Upper lobe of left lung (tissue), 6 donors: ENCODE measurements at places on chromosomes 1 and 21. TPM values are rescaled to one million over a fixed set of nuclear protein-coding genes. Genes with fewer than 3 reads are reported as not detected.

Gene HPCA
- total RNA-seq = not detected

Gene WDTC1
- total RNA-seq = 53.4 TPM

Gene CD48
- total RNA-seq = 9.4 TPM

Gene ITLN1
- 2.0 TPM for total RNA-seq

Gene CD84
- total RNA-seq = 8.9 TPM

GRCh38 chr1:15526021-15526489 is 593 bp upstream of the DNAJC16 start:
- no peak for DNase-seq
- H3K27ac ChIP-seq = peak overlapping the region; percentile 97
- no peaks in the 10 kb centered on the region for H3K27me3 ChIP-seq
- H3K4me1 ChIP-seq = peaks cover 32% of the 10 kb centered on the region

GRCh38 chr1:30783256-30783915 is 25.8 kb upstream of the LAPTM5 start:
- no peaks in the 10 kb centered on the region for H3K36me3 ChIP-seq
- H3K4me1 ChIP-seq = peaks cover 12% of the 10 kb centered on the region
- H3K27ac ChIP-seq = no peak overlapping the region
- H3K27me3 ChIP-seq = no peaks in the 10 kb centered on the region
- no peak overlapping the region for H3K4me3 ChIP-seq

Gene MCOLN3
- 5.5 TPM for total RNA-seq

Gene KRTAP13-1
- not detected for total RNA-seq

- DNase-seq = no peak
- H3K36me3 ChIP-seq = no peaks in the 10 kb centered on the region
- H3K4me3 ChIP-seq = no peak overlapping the region
- no peaks in the 10 kb centered on the region for H3K4me1 ChIP-seq
- no peaks in the 10 kb centered on the region for H3K27me3 ChIP-seq
- H3K27ac ChIP-seq = no peak overlapping the region
These were observed 48.2 kb downstream of the NEK2 start for GRCh38 chr1:211627259-211627658.

Gene CRYAA
- not detected for total RNA-seq

Gene TPM3
- total RNA-seq = 149 TPM

Gene SEC16B
- total RNA-seq = 6.8 TPM

GRCh38 chr1:213154056-213154685 is 103.1 kb downstream of the RPS6KC1 start:
- DNase-seq = no peak
- H3K36me3 ChIP-seq = no peaks in the 10 kb centered on the region
- no peaks in the 10 kb centered on the region for H3K4me1 ChIP-seq

Gene AVPR1B
- total RNA-seq = not detected

- no peaks in the 10 kb centered on the region for H3K36me3 ChIP-seq
- H3K4me3 ChIP-seq = no peak overlapping the region
- H3K4me1 ChIP-seq = no peaks in the 10 kb centered on the region
- no peaks in the 10 kb centered on the region for H3K27me3 ChIP-seq
- DNase-seq = no peak
These were observed 125.8 kb downstream of the XPR1 start for GRCh38 chr1:180757657-180758056.

- H3K4me1 ChIP-seq = peaks cover 29% of the 10 kb centered on the region
- H3K36me3 ChIP-seq = no peaks in the 10 kb centered on the region
These were observed at the start of gene DENND1B for GRCh38 chr1:197775282-197776262. TSS of gene DENND1B (minus strand) at chr1:197775480. CDS start at chr1:197775155, 325 bp downstream.

DNA sequence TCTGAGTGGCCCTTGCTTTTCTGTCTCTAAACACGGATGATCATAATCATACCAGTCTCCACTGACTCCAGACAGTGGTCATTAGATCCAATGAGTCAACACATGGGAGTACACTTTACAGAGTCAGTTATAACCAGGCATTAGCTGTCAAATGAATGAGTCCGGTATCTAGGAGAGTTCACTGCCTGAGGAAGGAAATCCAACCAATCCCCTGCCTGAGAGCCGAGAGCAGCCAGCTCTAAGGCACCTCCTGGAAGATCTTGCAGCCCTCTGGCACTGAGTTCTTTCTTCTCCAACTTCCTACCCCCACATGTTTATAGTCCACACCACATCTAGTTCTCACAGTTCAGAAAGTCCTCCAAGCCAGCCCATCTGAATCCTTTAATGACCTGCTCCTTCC is 29.4 kb upstream of the RBM15 start:
- no peak overlapping the region for H3K4me3 ChIP-seq
- no peak for DNase-seq
- no peaks in the 10 kb centered on the region for H3K27me3 ChIP-seq

DNA sequence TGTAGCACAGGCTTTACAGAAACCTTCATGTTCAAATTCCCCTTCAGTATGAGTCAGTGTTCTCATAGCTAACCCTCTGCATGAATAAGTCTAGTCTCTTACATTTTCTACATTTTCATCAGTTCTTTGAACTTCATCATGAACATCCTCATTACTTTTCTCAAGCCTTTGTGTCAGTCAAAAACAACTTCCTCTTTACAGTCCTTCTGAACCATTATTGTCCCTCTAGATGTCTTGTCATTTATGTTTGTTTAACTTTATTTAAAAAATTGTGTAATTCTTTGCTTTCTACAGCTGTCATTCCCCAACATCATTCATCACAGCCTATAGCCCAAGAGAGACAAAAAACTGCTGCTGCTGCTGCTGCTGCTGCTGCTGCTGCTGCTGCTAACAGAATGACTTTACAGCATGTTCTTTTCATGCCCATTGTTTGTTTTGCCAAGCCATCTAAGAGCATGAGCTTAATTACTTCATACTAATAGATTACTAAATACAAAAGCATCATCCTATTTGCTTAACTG is 133.1 kb downstream of the LRRC40 start:
- no peaks in the 10 kb centered on the region for H3K4me1 ChIP-seq
- DNase-seq = no peak
- no peaks in the 10 kb centered on the region for H3K36me3 ChIP-seq
- H3K4me3 ChIP-seq = no peak overlapping the region
- no peak overlapping the region for H3K27ac ChIP-seq

Gene OR2T35
- not detected for total RNA-seq

GRCh38 chr1:162366149-162366548 is 10.5 kb downstream of the SPATA46 start:
- no peak overlapping the region for H3K4me3 ChIP-seq
- H3K4me1 ChIP-seq = no peaks in the 10 kb centered on the region
- H3K27ac ChIP-seq = no peak overlapping the region
- no peaks in the 10 kb centered on the region for H3K36me3 ChIP-seq
- no peaks in the 10 kb centered on the region for H3K27me3 ChIP-seq

Gene OR6K3
- not detected for total RNA-seq

DNA sequence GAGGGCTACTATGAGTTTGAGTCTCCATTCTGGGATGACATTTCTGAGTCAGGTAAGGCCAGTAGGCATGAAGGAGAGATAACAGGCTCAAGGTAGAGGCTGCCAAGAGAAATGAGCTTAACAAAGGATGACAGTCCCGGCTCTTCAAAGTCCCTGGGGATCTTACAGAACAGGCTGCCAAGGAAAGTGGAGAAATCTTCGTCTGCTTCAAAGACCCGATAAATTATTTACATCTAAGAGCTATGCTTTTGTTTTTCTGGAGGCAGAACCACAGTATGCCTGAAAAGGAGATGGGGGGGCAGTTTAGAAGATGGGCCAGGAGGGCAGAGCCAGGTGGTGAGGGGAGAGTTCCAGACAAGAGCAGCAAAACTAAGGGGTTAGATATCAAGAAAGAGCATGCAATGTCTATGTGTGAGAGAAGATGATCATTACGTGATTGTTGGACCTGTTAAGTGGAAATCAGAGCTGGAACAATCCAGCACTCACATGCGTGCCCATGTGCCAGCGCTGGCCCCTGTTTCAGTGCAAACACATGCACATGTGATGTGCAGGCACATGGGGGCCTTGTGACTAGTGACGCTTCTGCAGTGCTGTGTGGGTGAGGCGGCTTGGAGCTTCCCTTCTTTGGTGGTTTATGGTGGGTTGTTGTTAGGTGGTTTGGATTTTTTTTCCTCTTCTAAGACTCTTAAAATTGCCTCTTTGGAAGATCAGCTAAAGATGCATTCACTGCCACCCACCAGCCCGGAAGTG is 25.7 kb downstream of the CAMK1G start:
- no peaks in the 10 kb centered on the region for H3K36me3 ChIP-seq
- peak; percentile 22 for DNase-seq
- H3K27ac ChIP-seq = no peak overlapping the region

- H3K4me3 ChIP-seq = no peak overlapping the region
- H3K27ac ChIP-seq = no peak overlapping the region
- no peaks in the 10 kb centered on the region for H3K27me3 ChIP-seq
- H3K36me3 ChIP-seq = no peaks in the 10 kb centered on the region
- H3K4me1 ChIP-seq = no peaks in the 10 kb centered on the region
These were observed 20.2 kb downstream of the EXOC8 start for GRCh38 chr1:231317306-231318014.

DNA sequence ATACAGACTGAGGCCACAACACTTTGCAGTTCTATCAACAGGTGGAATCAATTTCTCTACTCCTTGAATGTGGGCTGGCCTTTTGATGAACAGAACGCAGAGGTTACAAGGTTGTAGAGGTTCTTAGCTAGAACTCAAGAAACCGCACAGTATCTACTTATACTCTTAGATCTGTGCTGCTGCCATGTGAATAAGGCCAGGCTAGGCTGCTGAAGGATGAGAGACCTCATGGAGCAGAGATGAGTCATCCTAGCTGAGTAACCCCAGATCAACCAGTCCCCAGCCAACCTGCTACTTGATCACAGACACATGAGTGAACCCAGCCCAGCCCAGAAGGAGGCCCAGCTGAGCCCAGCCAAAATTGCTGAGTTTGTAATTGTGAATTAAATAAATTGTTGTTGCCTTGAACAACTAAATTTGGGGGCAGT is 35.3 kb upstream of the BCAR3 start:
- H3K36me3 ChIP-seq = no peaks in the 10 kb centered on the region
- H3K27me3 ChIP-seq = no peaks in the 10 kb centered on the region
- no peak overlapping the region for H3K27ac ChIP-seq
- no peak for DNase-seq
- H3K4me3 ChIP-seq = no peak overlapping the region

GRCh38 chr1:212229654-212230053 is 55.6 kb upstream of the PPP2R5A start:
- no peak overlapping the region for H3K27ac ChIP-seq
- no peaks in the 10 kb centered on the region for H3K27me3 ChIP-seq
- H3K36me3 ChIP-seq = no peaks in the 10 kb centered on the region
- DNase-seq = no peak
- no peak overlapping the region for H3K4me3 ChIP-seq
- H3K4me1 ChIP-seq = peaks cover 37% of the 10 kb centered on the region

Gene VHLL
- total RNA-seq = not detected

DNA sequence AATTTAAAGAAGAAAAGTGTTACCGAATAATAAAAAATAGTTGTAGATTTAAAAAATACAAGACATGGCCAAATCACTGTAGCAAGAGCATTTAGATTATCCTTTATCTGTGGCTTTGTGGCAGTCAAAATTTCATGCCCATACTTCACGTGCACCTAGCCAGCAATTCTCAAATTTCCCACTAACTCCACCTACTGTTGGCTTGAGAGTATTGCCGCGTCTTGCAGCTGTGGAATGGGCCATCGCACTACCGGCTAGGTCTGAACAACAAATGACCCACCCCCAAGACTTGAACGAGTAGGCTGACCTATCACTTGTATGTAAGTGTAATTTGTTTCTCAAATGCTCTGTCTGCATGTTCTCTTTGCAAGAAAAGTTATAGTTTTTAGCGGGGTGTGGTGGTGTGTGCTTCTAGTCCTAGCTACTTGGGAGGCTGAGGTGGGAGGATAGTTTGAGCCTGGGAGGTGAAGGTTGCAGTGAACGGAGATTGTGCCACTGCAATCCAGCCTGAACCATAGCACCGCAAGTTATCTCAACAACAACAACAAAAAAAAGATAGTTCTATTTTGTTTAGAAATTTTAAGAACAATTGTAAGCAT is 4.1 kb downstream of the KRTAP13-4 start:
- H3K27ac ChIP-seq = no peak overlapping the region
- H3K36me3 ChIP-seq = no peaks in the 10 kb centered on the region
- H3K4me3 ChIP-seq = no peak overlapping the region
- H3K4me1 ChIP-seq = no peaks in the 10 kb centered on the region

Gene IL23R
- 0.44 TPM for total RNA-seq

GRCh38 chr1:84687714-84688462 is 2.4 kb downstream of the SSX2IP start:
- H3K36me3 ChIP-seq = no peaks in the 10 kb centered on the region
- peaks cover 7% of the 10 kb centered on the region for H3K4me1 ChIP-seq
- no peaks in the 10 kb centered on the region for H3K27me3 ChIP-seq
- DNase-seq = no peak

Gene AURKAIP1
- total RNA-seq = 149 TPM

DNA sequence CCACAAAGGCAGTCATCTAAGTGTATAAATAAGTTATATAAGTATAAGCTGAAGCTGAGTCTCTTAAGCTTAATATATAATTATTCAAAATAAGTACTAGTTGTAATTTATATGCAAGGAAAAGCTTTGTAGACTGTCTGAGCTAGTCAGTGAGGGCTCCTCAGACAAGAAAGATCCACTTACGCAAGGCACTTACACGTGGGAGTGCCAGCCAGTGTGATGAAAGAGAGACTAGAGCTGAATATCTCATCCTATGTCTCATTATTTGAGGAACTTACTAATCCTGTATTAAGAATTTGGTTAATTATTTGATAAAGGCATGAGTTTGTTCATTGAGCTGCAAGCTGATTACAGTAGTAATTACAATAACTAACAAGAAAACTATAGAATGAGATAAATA is 146.9 kb downstream of the PDE4B start:
- H3K27me3 ChIP-seq = no peaks in the 10 kb centered on the region
- H3K27ac ChIP-seq = no peak overlapping the region
- H3K4me1 ChIP-seq = no peaks in the 10 kb centered on the region
- no peak overlapping the region for H3K4me3 ChIP-seq
- DNase-seq = peak; percentile 34
- no peaks in the 10 kb centered on the region for H3K36me3 ChIP-seq

DNA sequence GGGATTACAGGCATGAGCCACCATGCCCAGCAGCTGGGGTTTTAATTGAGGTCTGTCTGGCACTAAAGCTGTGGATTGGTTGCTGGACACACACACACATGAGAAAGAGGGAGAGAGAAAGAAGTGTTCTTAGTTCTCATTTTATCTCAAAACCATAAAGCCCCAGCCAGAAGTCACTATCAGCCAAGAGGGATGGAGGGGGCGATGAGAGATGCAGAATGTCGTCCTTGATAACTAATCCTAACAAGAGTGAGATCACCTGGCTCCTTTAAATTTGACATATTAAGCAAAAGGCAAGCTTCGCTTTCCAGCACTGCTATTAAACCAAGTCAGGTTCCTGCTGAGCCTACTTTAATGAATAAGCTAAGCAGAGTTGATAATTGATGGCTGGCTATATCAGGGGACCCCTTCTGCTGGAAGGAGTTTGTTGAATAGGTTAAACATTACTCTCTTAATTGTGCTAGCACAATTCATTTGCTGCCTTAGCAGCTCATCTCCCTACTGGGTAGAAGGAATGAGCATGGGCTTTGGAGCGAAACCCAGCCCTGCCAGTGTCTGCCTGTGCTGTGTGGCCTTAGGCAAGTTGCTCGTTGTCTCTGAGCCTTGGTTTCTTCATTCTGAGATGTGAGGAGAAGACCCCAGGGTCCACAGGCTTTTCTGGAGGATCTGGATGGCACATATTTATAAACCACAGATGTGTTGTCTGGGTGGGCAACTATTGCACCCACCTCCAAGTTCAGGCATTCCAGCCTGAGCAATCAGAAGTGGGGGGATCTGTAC is 50.8 kb downstream of the ALPL start:
- H3K4me3 ChIP-seq = no peak overlapping the region
- no peaks in the 10 kb centered on the region for H3K27me3 ChIP-seq
- H3K36me3 ChIP-seq = no peaks in the 10 kb centered on the region
- no peak overlapping the region for H3K27ac ChIP-seq
- H3K4me1 ChIP-seq = no peaks in the 10 kb centered on the region

Gene OR2L13
- total RNA-seq = not detected

Gene NTNG1
- total RNA-seq = 11.5 TPM

GRCh38 chr1:57637155-57637554 is 213.3 kb upstream of the DAB1 start:
- no peak overlapping the region for H3K4me3 ChIP-seq
- H3K36me3 ChIP-seq = no peaks in the 10 kb centered on the region
- no peaks in the 10 kb centered on the region for H3K27me3 ChIP-seq
- no peaks in the 10 kb centered on the region for H3K4me1 ChIP-seq
